ENCODE measurements at places on chromosomes 11 and 22.

GRCh38 chr11:83956119-83956697 is 670.0 kb upstream of the CCDC90B start:
- DNase-seq: no peak

DNA sequence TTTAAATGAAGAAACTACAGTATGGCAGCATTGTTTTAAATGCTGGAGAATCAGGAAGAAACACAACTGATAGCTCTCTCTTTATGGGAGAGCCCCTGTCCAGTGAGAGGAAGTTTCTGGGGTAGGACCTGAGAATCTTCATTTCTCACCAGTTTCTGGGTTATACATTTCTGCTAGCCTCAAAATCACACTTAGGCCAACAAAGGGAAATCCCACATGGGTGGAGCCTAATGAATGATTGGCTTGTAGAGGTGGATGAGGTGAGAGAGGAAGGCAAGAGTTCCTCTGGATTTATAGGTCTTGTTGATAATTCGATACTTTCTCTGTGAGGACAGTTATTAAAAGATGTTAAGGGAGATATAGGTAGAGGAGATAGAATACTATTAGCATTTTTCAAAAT is 1397.3 kb upstream of the TENM4 start:
- DNase-seq: no peak

DNA sequence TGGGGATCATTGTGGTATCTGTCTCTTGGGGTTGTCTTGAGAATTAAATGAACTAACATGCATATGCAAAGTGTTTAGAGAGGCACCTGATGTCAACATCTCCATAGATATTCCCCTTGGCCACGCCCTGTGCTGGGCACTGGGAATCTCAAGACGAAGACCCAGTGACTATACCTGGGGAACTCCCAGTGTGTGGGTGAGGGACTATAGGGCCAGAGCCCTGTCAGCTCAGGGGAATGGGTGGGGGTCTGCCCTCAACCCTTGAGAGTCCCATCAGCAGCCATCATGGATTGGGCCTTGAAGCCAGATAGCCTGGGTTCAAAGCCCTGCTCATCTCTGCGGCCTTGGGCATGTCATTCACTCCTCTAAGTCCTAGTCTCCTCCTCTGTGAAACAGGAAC is 21.6 kb upstream of the LMO1 start:
- no peak for DNase-seq

DNA sequence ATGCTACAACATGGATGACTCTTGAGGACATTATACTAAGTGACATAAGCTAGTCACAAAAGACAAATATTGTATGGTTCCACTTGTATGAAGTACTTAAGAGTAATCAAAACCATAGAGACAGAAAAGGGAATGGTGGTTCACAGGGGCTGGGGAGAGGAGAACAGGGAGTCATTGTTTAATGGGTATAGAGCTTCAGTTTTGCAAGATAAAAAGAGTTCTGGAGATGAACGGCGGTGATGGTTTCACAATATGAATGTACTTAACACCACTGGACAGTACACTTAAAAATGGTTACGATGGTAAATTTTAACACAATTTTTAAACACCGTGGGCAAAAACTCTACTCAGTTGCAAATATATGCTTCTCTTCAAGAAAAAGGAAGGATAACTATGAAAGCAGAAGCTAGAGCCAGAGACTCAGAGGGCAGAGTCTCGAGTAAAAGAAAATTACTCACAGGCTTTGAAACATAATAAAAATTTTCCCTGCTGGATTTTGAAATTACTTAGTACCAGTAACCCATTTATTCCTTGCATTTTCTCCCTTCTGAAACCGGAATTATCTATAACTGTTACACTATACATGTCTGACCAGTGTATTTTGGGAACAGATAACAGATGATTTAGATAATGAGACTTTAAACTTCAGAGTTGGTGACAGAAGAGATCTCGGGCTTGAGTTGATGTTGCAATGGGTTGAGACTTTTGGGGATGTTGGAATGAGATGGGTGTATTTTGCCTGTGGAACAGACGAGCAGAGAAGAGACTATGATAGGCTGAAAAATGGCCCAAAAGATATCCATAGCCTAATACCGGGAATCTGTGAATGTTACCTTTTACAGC is 15.0 kb downstream of the MRTFA start:
- DNase-seq: no peak

GRCh38 chr22:35752006-35752862 is 34.6 kb downstream of the APOL5 start:
- DNase-seq: no peak

DNA sequence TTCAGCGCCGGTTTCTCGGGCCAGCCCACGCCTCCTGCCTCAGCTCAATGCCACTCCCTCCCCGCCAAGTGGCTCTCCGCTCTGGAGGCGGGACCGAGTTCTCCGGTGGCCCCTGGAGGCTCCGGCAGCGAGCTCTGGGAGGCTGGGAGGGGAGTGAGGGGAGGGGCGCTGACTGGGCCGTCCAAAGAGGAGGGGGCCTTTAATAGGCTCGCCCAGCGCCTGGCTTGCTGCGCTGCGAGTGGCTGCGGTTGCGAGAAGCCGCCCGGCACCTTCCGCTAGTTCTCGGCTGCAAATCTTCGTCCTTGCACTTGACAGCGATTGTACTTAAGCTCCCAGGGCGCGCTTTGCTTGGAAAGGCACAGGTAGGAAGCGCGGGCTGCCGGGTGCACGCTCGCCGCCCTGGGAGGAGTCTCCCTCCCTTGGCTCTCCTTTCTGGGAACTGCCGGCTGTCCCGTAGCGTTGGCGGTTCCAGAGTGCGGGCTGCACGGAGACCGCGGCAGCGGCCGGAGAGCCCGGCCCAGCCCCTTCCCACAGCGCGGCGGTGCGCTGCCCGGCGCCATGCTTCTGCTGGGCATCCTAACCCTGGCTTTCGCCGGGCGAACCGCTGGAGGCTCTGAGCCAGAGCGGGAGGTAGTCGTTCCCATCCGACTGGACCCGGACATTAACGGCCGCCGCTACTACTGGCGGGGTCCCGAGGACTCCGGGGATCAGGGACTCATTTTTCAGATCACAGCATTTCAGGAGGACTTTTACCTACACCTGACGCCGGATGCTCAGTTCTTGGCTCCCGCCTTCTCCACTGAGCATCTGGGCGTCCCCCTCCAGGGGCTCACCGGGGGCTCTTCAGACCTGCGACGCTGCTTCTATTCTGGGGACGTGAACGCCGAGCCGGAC is at the start of gene ADAMTS15:
Gene ADAMTS15, plus strand, starts transcription at position 230 of the 894 bp plus-strand sequence. Its CDS starts 329 bp downstream, at position 559.
- DNase-seq: peak; percentile 86

GRCh38 chr11:120281143-120281795 is 41.3 kb downstream of the POU2F3 start:
- peak; percentile 19 for DNase-seq

- no peak for DNase-seq
Observed at GRCh38 chr11:116185551-116185950, 587.2 kb downstream of the BUD13 start.

DNA sequence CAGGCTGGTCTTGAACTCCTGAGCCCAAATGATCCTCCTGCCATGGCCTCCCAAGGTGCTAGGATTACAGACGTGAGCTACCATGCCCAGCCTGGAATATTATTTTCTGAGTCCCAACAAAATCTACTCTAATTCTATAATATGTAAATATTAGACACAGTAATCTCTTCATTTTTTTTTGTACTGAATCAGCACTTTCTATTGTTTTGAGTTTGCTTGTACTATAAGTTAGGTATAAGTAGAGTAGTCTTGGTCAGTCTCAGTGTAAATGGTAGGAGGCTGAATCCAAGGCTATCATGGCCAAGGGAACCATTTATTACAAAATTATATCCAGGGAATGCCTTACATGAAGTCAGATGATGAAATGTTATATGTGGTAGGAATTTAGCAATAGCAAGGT is 19.6 kb upstream of the OR6X1 start:
- DNase-seq: no peak

DNA sequence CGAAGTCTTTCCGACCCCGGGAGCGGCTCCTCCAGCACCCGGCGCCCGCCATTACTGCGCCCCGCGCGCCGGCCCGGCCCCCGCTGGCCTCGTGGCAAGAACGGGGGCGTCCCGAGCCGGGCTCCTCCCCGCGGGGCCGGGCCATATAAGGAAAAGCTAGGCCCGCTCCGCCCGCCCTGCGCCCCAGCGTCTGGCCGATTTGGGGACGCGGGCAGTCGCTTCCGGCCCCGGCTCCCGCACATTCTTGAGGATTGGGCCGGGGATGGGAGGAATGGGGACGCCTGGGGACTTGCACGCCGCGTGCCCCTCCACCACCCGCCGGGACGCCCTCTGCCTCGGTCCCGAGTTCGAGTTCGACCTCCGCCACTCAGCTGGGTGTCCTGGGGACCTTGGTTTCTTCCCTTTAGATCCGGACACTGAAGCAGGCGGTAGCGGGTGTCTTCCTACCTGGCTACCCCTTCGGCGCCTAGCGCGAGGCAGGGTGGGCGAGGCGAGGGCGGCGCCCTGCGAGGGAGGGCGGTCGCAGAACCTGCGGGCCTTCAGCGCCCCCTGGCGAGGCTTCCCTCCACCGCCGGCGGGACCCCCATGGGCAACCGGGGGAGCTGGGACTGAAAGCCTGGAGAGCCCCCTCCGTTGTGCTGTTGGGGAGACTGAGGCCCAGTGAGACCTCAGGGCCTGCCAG is 3.8 kb downstream of the SMTN start:
- peak; percentile 91 for DNase-seq

DNA sequence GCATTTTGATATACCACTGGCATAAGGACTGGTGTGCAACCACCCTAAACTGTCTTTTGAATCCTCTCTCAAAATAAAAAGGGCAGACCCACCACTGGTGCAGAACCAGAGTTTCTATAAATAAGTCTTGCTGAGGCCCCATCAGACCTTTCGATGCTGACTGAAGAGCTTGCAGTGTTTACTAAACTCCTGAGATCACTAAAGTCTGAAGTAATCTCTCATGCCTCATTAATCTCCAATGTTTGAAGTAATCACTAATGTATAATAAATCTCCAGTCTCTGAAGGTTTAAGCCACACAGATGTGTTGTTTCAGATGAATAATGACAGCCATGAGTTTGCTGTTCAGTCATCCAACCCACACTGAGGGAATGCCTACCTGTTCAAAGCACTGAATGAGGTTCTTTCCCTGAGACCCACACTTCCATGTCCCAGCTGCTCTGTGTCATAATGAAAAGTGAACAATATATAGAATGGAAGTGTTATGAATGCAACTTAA is 50.6 kb upstream of the DEUP1 start:
- no peak for DNase-seq

GRCh38 chr11:63870351-63871140 is 31.6 kb downstream of the MARK2 start:
- no peak for DNase-seq

GRCh38 chr11:69852056-69852455 is 32.8 kb upstream of the FGF3 start:
- DNase-seq: no peak

Measured in fibroblast of skin of right biceps (primary cell).